ENCODE measurements at places on chromosomes 3 and 15.

DNA sequence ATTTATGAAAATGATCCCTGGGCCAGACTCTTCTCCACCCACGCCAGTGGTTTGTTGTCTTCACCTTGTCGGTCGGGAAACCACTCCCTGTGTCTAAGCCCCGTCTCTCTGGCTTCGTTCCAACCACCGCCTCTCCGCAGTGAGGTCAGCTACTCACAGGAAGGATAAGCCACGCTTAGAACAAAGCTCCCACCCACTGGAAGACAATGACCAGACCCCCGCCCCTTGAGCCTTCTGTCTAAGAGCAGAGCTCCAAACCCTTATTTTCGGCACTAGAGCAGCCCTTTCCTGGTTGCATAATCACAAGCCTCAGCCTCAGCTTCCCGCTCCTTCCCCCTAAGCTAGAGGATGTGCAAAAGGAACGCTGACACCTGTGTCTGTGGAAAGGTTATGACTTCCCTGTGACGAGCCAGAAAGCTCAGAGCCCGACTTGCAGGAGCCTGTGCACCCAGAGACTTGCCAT, 114.9 kb upstream of the MEF2A start:
- no peak for DNase-seq

DNA sequence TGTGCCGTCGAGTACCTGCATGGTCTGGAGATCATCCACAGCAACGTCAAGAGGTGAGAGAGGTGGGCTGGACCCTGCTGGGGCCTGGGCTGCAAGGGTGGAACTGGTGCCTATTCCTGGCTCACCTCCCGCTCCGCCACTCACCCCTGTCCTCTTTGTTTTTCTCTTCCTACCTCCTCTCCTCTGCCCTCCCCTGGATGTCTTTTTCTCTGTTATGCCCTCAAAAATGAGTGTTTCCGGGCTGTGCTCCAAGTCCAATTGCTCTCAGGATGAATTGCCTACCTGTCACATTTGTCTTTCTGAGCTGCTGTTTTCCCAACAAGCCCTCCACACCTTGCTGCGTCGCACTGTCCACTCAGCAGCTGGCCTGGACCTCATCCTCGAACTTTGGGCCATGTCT, 28.5 kb upstream of the TATDN2 start:
- no peak for DNase-seq

- DNase-seq, result no peak
These were observed 393.2 kb downstream of the C3orf38 start for GRCh38 chr3:88542916-88543315.

- no peak for DNase-seq
These were observed 121.3 kb downstream of the MYLK start for GRCh38 chr3:123762805-123763204.

- DNase-seq, result no peak
These were observed 604.0 kb upstream of the LMCD1 start for GRCh38 chr3:7897655-7898054.

GRCh38 chr15:52109559-52110451, 2.8 kb downstream of the BCL2L10 start:
- no peak for DNase-seq

- no peak for DNase-seq
These were observed 64.8 kb downstream of the OXNAD1 start for GRCh38 chr3:16329826-16330129.

- no peak for DNase-seq
These were observed 58.9 kb upstream of the CBLB start for GRCh38 chr3:105927741-105928140.

DNA sequence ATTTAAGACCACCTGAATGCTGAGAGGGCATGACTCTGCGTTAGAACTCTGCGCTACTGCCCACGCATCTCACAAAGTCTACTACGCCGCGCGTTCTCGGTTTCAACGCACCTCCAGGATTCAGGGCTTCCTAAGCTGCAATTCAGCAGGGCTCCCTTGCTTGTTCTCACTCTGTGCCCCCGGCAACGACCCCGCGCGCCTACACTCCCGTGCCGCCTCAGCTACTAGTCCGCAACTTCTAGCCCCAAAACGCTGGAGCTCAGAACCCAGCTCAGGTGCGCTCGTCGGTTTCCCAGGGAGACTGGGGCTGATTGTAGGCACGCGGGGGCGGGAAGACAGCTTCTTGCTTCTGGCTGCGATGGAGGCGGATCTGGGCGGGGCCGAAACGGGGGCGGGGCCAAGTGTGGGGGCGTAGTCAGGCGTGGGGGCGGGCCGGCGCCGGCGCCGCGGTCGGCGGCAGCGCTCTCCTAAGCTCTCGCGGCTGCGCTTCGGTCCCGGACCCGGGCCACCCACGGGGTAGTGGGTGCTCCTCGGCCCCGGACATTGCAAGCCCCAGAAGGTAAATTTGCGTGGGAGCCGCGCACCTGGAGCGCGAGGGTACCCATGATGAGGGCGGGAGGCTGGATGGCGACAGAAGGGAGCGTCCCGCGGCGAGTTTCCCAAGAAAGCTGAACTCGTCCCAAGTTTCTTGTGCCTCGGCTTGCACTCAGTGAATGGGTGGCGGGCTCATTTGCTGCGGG, at the start of gene ARHGEF26:
Gene ARHGEF26 (plus strand): TSS at position 430 of the 740 bp plus-strand sequence. CDS start 603 bp downstream, outside the sequence.
- peak; percentile 96 for DNase-seq

GRCh38 chr15:96038131-96038530, 292.4 kb upstream of the NR2F2 start:
- no peak for DNase-seq

- peak; percentile 27 for DNase-seq
These were observed 203.4 kb downstream of the FOXP1 start for GRCh38 chr3:71380096-71380495.

GRCh38 chr3:104347291-104347690, 1019.4 kb upstream of the ALCAM start:
- no peak for DNase-seq

DNA sequence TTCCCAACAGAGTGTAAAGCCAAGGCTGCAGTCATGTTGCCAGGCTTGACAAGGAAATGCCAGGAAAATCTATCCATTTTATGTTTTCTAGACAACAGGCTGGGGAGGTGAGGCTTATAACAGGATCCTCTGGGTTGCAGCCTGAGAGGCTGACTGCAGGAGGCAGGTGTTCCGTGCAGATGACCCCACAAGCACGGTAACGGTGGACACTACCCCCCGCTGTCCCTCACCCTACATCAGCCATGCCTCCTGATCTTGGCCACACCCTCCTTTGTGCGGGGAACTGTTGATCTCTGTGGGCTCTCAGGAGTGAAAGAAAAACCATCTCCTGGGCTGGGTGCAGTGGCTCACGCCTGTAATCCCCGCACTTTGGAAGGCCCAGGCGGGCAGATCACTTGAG, 68.0 kb upstream of the ADPGK start:
- no peak for DNase-seq

DNA sequence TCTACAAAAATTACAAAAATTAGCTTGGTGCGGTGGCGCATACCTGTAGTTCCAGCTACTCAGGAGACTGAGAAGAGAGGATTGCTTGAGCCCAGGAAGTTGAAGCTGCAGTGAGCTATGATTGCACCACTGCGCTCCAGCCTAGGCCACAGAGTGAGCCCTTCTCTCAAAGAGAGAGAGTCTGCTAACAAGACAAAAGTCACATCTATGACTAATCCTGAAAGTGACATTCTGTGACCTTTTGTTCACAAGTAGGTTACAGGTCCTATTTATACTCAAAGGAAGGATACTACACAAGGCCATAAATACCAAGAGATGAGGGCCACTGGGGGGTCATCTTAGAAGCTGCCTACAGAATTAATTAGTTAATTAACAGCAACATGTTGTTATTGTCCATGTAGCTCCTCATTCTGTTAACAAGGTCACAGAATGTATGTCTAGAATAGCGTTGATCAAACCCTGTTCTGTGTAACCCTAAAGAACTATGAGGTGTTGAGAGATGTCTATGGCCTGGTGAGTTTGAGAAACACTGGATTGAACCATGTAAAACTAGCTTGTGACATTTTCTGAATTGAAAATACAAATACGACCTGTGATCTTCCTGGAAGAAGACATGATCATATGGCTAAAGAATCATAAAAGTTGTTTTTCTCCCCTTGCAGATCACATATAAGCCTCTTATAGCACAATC, 97.0 kb downstream of the SAMMSON start:
- no peak for DNase-seq

GRCh38 chr3:123289391-123290106, 87.8 kb downstream of the SEC22A start:
- DNase-seq, result no peak

DNA sequence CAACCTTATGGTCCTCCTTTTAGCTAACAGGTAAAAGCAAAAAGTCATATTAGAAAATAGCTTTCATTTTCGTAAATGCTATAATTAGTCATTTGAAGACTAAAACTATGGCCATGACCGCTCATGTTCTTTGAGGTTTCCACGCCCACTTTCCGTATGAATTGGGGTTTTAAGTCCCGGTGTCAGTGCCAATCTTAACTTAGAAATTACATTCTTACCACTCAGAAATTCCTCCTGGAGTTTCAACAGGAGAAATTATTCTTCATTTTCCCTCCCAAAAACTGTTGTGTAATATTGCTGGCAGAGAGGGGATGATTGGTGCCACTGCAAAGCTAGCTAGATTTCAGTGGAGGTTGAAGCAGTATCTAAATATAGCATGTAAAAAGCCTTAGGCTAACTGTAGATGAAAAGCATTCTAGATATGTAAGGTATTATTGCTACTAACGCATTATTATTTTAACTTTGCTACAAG, 71.0 kb upstream of the MDFIC2 start:
- DNase-seq, result no peak

GRCh38 chr15:63276342-63277037, 915 bp upstream of the APH1B start:
- DNase-seq, result peak; percentile 12

GRCh38 chr3:5489536-5489935, 302.0 kb downstream of the EDEM1 start:
- no peak for DNase-seq

DNA sequence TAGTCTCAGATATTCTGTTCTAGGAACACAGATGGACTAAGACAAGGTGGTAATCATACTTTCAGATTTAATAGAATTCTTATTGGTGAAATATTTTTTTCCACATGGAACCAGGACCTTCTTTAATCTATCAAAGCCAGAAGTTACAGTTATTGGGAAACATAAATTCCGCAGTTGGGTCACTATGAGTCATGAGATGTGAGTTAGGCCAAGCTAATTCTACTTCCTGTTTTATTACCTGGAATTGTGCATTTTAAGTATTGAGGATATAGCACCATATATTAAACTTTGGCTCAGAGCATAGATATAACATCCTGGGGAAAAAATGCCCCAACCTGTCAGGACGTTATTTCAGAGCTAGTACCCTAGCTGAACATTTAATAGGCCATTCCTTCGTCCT, 96.4 kb upstream of the P3H2 start:
- no peak for DNase-seq

- DNase-seq, result no peak
These were observed 124.0 kb upstream of the GOLGA6L4 start for GRCh38 chr15:84111575-84111974.

DNA sequence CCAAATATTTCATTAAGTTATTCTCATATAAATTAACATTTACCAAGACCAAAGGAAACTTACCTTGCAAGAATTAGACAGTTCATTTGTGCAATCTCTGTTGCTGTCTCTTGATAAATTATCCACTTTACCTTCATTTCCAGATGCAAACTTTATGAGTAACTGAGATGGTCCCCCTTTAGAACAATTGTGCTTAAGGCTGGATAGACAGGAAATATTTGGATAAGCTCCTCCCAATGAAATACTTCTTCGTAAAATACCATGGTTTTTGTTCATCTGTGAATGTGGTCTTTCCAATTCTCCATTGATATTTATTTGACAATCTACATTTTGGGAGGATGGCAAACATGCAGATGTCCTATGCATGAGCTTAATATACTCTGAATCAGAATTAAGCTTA, 78.2 kb downstream of the NEDD4 start:
- DNase-seq, result no peak

DNA sequence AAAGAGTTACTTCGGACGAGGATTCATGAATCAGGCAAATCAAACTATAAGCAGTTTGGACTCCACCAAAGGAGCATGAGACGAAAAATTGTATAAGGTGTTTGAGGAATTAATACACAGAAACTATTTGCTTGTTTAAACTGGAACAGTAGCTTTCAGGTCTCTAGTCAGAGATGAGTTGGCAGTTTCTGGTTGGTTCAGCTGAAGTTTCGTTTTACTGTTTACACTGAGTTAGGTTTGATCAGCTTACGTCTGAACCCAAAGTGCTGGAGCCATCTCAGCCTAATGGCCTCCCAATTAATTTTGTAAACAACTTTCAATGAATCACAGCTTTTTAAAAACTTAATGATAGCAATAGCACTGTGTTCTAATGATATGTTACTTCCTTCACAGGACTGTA, 703.7 kb downstream of the NLGN1 start:
- DNase-seq, result no peak

DNA sequence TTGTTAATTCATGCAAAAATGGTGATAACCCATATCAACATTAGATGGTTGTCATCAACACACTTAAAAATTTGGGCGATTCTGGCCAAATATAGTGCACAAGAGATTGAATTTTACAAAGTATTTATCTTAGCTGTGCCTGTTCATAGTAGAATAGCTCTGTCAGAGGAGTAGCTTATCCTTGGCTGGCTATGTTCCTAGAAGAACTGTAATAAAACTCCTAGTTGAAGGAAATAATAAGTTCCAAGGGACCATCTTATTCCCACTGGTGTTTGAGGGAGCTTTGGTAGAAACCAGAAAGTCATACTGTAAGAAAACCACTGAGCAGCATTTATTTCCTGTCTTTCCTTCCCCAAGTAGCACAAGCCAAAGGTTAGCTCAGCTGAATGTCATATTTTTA, 201.8 kb downstream of the GRM7 start:
- no peak for DNase-seq

DNA sequence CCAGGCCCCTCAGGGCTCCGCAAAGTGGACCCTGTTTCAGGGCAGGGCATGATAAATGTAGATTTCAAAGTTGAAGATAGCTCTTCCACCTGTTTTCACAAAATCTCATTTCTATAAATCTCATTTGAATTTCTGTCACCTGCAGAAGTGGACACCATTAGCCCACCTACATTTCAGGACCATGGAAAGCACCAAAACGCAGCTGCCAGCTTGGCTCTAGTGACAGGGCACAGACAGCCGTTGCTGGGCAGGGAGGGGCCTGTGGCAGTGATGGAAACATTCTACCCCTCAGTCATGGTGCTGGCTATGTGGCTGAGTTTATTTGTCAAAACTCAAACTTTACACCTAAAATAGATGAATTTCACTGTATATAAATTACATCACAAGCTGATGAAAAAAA, 40.4 kb downstream of the PRR23E start:
- peak; percentile 77 for DNase-seq

GRCh38 chr3:141391298-141391990, 23.1 kb downstream of the ZBTB38 start:
- DNase-seq, result no peak

- DNase-seq, result no peak
These were observed 63.7 kb downstream of the CORO2B start for GRCh38 chr15:68642491-68642845.

GRCh38 chr15:48868536-48868935, 9.4 kb upstream of the EID1 start:
- no peak for DNase-seq

DNA sequence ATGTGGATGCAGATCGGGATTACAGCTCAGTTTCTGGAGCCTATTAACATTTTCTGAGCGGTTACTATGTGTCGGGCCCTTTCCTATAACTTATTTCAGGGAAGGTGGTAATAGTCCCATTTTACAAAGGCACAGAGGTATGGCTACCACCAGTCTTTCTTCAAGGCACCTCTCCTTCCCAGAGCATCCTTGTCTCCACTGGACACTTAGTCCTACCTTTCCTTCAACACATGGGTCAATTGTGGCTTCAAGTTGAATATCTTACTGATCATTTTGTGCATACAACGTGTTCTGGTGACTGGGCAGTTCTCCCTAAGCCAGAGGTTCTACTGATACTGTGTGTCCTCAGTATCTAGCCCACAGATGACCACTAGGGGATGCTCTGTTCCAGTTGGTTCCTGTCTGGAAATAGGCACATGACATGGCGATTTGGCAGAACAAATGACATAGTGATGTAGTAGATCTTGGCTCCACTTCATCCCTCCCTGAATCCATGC, 60.7 kb upstream of the CMTM8 start:
- DNase-seq, result peak; percentile 72

Measured in iPS-NIHi11 (cell line).